ENCODE measurements at places on chromosomes 6 and 20.

- no peak for DNase-seq
Observed at GRCh38 chr20:60812561-60812960, 439.5 kb upstream of the CDH4 start.

DNA sequence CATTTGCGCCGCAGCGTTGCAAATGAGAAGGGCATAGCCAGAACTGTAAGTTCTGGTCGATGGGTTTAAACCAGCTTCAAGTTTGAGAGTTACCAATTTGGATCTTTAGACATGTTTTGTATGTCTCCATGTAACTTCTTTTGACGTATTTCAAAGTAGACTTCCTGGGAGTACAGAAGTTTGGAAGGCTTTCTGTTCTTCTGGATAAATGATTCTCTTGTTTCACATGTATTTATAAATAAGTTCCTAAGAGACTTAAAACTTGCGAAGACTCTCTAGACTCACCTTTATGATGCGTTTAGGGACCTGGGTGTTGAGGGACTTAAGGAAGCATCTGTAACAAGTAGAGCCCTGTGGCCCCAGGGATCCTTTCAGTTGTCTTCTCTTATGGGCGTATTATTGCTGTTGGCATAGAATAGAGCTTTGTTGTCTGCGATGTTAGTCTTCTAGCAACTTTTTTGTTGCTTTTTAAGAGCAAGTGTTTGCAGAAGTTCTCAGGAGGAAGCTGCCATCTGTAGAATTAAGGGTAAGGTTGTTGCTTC lies 1.3 kb downstream of the CDYL start:
- no peak for DNase-seq

- DNase-seq = no peak
Observed at GRCh38 chr6:87941556-87942358, 105.9 kb upstream of the SPACA1 start.

GRCh38 chr6:131103296-131103695 lies 32.0 kb upstream of the AKAP7 start:
- DNase-seq = no peak

DNA sequence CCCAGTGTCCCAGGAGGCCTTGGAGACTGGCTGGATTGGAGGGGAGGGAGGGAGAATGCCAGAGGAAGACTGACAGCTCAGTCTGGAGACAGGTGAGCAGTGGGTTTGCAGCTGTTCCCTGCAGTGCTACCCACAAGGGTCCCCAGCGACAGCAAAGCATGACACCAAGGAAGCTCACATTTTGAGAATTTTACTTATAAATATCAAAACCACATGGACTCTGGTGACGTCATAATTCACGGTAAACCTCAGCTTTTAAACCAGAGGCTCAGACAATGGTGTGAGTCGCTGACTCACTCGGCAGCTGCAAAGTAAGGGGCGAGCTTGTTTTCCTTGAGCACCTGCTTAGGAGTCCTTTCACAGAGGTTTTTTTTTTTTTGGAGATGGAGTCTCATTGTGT lies 65.2 kb downstream of the THBS2 start:
- DNase-seq = peak; percentile 19

DNA sequence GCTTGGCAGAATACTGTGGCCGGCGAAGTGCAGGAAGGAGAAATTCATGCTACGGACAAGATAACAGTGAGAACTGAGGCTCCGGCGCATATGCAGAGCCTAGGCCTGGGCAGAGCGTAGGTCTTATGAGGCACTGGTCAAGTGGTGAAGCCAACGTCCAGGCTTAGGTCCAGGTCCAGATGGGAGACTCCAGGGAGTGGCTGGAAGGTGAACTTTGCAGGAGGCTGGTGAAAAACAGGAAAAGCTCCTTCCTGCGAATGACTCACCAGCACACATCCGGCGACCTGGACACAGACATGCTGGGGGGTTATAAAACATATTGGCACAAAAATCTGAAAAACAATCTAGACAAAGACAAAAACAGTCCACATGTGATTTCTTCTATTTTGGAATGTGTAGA lies 15.4 kb downstream of the C6orf141 start:
- DNase-seq = no peak

- DNase-seq = peak; percentile 43
Observed at GRCh38 chr6:149324428-149324827, 6.9 kb downstream of the TAB2 start.

GRCh38 chr20:20003031-20003954 lies 13.9 kb upstream of the NAA20 start:
- peak; percentile 6 for DNase-seq
